Lung (tissue), 17 donors: ENCODE measurements at places on chromosomes 13 and 19. TPM values are rescaled to one million over a fixed set of nuclear protein-coding genes. Genes with fewer than 3 reads are reported as not detected.

ZNF491 gene
- polyA plus RNA-seq: 0.54 TPM

KLK14 gene
- 0.49 TPM for polyA plus RNA-seq

GPR183 gene
- polyA plus RNA-seq: 25.5 TPM

IZUMO4 gene
- polyA plus RNA-seq: 9.8 TPM

ZNF549 gene
- 1.7 TPM for polyA plus RNA-seq

AMH gene
- polyA plus RNA-seq: 1.4 TPM

ADGRL1 gene
- 9.4 TPM for polyA plus RNA-seq

KCNJ14 gene
- polyA plus RNA-seq: 0.35 TPM

FGF22 gene
- polyA plus RNA-seq: 0.10 TPM

DIAPH3 gene
- 1.3 TPM for polyA plus RNA-seq

FUT6 gene
- 0.67 TPM for polyA plus RNA-seq

PTH2 gene
- polyA plus RNA-seq: not detected

OR7A5 gene
- polyA plus RNA-seq: not detected

PEAK3 gene
- 7.4 TPM for polyA plus RNA-seq

IGSF23 gene
- not detected for polyA plus RNA-seq

ZNF610 gene
- polyA plus RNA-seq: 0.96 TPM

APOC1 gene
- 153 TPM for polyA plus RNA-seq

PSG1 gene
- polyA plus RNA-seq: not detected

KIR2DL4 gene
- polyA plus RNA-seq: 0.63 TPM
